ENCODE measurements at places on chromosomes 7 and 10. TPM values are rescaled to one million over a fixed set of nuclear protein-coding genes. Genes with fewer than 3 reads are reported as not detected.

The CRTAC1 gene
- 15.5 TPM for total RNA-seq

- DNase-seq, result no peak
Observed at GRCh38 chr10:48820231-48820630, 119.4 kb downstream of the LRRC18 start.

- no peak for DNase-seq
Observed at GRCh38 chr10:6035931-6036575, 26.1 kb downstream of the IL2RA start.

DNA sequence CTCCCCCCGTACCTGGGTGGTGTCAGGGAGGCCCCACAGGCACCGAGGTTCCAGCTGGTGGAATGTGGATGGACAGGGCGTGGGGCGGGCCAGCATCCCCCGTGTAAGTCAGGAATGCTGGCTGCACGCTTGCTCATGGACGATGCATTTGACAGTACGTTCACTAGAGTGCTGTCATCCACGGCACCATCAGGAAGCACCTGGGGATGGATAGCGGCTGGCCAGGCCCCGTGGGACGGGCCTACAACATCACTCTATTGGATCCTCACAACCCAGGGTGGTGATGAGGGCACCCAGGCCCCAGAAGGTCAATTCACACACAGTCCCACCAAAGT is 63.6 kb downstream of the INSIG1 start:
- DNase-seq, result no peak

GRCh38 chr10:17756557-17757217 is 4.7 kb downstream of the TMEM236 start:
- no peak for DNase-seq

DNA sequence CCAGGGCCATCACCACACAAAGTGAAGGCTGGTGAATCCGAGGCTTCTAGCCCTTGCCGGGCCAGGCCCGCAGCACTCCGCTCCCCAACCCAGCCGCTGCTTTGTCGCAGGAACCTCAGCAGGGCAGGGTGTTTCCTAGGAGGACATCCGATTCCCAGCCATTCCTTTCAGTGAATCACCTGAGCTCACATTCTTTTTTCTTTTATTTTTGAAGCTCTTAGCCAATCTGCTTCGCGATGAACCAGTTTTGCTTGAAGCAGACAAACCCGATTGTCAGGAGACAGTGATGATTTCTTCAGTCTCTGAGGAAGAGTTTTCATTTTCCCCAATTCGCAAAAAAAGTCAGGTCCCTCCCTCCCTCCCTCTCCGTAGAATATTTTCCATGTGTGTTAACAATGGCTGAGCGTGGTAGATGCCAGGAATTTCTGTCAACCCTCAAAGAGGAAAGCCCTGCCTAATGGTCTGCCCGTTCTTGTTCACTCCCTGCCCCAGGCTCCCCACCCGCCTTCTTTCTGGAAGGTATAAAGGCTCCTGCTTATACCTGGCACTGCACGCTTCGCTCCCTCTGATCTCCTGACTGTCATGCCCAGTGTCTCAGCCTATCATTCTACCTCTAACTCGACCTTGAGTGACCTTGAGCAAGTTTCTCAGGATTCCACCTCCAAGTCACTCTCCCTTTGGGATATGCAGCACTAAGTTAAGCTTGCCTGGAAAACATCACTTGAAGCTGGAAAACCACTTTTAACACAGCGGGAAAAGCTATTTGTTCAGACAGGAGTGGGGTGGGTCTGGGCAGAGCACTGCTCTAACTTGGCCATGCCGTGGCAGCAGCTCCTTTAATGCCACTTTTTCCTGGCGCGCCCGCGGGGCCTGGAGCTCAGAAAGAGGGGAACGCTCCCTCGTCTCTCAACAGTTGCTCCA is 35.1 kb downstream of the EGFR start:
- DNase-seq, result peak; percentile 5

DNA sequence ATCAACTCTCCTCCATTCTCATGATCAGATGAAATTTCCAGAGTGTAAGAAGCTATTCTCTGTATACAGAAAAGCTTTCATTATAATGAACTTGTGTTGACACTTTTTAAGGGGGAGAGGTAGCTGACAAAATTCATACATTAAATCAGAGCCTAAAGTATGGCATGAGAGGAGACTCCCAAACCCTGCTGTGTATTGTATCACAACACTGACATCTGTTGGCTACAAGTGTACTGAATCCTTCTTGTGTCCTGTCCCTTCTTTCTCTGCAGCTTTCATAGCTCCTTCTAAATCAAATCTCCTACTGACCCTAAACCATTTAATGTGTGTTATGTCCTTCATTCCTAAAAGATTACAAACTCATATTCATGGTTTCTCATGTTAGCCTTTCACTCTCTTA is 70.9 kb downstream of the GCC1 start:
- DNase-seq, result peak; percentile 23

DNA sequence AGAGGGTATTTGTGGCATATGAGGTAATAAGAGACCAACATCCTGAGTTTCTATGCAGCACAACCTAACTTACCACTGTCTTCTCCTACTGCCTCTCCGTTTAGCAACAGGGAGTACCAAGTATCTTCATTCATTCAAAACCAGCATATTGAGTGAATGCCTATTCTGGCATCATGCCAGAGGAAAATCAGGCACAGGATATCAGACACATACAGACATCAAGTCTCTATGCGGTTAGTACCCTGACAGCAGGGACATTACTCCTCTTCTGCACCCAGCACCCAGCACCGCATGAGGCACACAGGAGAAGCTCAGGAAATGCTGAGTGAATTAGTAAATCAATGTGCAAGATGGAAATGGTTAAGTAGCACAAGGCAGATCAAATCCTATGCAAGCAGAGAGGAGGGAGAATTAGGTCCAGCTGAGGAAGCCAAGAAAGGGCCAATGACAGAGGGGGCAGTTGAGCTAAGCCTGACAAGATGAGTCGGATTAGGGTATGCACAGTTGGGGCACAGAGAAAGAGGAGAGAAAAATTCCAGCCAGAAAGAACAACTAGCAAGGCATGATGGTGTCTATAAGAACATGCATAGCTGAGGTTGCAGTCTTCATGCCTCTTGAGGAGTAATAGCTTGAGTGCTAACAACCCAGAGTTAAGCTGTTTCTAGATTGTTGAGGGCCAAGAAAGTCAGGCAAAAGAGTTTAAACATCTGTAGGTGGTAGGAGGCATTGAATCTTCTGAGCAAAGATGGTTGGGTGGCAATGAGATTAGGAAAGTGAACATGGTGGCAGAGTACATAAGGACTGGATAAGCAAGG is 146.0 kb downstream of the PLXNA4 start:
- DNase-seq, result no peak

DNA sequence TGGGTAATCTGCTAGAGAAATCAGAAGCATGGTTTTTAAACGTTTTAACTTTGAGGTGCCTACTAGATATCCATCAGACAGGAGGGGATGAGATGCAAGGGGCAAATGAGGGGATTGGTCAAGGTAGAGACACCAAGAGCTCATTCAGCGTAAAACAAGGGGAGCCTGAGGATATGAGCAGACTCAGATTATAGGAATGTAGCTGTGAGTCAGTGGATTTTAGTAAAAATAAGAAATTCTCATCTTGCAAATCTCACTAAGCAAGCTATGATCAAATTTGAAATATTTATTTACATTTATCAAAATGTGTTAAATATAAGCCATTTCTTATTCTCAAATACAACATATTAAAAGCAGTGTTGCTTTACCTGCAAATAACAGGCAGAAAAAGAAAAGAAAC is 21.4 kb upstream of the TFEC start:
- no peak for DNase-seq

The CYP2C8 gene
- total RNA-seq, result 5.3 TPM

DNA sequence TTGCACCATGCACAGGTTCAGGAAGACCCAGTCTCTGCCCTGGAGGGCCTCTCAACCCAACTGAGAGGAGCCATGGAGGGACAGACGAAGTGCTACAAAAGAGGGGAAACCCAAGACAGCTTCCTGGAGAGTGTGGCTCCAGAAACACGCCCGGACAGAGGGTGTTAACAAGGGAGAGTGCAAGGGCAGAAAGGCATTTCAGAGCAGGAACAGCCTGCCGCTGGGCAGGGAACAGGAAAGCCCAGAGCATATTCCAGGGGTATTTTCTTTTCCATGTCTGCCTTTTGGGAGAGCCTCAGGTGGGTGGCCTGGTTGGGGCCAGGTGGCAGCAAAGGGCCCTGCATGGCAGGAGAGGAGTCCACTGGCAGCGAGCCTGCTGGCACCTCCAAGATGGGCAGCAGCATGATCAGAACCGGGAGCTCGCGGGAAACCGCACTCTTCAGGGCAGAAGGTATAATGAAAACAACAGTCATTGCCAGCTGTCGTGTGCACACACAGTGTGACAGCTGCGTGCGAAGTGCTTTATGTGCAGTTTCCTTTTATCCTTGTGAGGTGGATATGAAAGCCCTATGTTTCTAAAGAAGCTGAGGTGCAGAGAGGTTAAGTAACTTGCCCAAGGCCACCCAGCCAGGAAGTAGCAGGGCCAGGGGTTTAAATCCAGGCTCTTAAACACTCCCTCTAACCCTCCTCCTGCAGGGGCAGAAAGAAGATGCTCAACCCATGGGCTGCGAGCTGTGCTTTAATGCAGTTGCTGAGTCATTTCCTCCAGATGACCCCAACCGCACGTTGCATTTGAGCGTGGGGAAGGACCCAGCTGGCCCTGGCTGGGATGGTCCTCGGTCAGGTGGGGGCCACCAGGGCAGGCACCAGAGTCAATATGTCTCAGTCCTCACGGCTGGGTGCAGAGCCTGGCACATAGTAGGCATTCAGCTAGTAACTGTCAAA is 128.6 kb downstream of the OAT start:
- peak; percentile 58 for DNase-seq

The CLRN3 gene
- 0.27 TPM for total RNA-seq

Data from cerebellum (tissue), 4 donors.